NCI-H1417 (cell line): ENCODE measurements at places on chromosomes 4 and X.

GRCh38 chr4:65457011-65457410 lies 213.3 kb downstream of the EPHA5 start:
- DNase-seq = no peak

- no peak for DNase-seq
These were observed 109.7 kb downstream of the MSL3 start for GRCh38 chrX:11867610-11868345.

GRCh38 chrX:42075032-42075431 lies 151.7 kb upstream of the CASK start:
- no peak for DNase-seq

- no peak for DNase-seq
These were observed 56.7 kb upstream of the ENPP6 start for GRCh38 chr4:184274286-184274951.

DNA sequence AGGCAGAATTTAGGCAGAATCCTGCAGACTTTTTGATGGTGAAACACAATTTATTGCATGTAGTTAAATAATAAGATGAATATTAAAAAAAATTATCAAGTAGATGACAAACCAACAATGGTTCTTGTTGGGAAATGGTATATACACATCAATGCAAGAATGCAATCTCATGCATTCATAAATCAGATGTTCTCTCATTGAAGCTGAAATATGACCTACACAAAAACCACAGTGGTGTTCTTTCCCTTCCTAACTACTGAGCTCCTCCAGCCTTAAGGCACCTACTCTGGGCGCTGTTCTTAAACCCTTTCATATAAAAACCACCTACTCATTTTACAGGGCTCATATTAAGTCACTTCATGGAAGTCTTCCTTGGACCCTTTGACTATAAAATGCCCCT lies 64.1 kb downstream of the ANTXR2 start:
- DNase-seq = no peak

DNA sequence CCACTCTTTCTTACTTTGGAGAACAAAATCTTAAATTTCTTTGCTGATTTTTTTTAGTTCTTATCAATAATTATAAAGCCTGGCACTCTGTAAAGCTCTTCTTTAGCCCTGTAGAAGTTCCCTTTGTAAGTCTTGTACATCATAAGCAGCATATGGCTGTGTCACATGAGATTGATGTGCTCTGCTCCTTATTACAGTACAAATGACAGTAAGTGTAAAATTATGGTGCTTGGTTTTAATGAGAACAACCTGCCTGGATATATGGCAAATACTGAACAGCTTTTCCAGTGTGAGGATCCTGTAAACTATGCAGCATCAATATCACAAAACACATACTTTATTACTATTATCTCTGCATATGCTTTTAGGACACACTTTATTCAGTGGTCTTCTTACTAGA lies 145.9 kb upstream of the GNPDA2 start:
- no peak for DNase-seq

- DNase-seq = no peak
These were observed 11.8 kb upstream of the FGF13 start for GRCh38 chrX:138723301-138723700.

DNA sequence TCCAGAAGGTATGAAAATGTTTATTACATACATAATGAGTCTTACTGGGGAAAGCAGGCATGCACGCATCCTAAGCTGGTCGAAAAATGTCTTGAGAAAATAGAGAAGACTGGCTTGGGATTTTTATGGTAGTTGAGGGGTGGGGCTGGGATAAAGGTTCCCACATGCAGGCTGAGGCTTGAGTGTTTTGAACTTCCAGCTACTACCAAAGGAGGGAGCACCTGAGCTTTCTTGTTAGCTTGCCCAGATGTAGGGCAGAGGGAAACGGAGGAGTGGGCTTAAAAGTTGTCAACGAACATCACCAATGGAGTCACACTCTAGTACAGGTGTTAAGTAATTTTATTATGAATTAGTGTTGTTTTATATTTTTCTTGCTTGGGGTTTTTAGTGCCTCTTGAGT lies 39.6 kb upstream of the SRPX start:
- DNase-seq = peak; percentile 46

DNA sequence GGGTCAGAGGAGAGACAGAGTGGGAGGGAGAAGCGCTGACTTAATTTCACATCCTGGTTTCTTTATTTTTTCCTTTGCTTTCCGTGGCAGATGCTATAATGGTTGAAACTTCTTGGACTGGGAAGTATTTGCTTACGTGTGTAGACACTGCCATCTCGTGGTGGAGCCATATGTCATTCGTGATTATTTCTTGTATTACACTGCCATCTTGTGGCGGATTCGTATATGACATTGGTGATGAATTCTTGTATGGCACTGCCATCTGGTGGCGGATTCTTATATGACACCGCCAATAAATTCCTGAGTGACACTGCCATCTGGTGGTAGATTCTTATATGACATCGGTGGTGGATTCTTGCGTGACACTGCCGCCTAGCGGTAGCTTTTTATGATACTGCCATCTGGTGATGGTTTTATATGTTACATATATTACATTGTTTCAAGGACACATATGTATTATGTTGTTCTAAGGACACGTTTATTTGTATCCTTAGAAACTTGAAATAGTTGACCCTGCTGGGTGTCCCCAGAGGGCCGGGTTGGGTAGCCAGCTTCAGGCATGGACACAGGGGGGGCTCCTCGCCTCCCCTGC lies 37.3 kb upstream of the CLCN4 start:
- DNase-seq = peak; percentile 95

DNA sequence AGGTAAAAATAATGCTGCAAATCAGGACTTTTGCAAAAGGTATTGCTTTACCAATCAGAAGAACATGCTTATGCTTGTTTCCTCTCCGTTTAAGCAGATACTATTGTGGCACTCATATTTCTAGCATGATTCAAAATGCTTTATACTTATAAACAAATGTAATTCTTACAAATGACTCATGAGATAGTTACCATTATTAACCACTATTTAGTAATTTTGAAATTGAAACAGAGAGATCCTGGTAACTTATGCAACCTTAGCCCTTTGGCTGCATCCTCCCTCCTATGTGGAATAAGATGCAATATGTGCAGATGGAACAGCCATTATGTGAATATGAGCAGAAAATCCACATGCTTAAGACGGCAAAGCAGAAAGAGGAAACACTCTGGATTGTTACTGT lies 164.7 kb downstream of the PCDH18 start:
- no peak for DNase-seq

DNA sequence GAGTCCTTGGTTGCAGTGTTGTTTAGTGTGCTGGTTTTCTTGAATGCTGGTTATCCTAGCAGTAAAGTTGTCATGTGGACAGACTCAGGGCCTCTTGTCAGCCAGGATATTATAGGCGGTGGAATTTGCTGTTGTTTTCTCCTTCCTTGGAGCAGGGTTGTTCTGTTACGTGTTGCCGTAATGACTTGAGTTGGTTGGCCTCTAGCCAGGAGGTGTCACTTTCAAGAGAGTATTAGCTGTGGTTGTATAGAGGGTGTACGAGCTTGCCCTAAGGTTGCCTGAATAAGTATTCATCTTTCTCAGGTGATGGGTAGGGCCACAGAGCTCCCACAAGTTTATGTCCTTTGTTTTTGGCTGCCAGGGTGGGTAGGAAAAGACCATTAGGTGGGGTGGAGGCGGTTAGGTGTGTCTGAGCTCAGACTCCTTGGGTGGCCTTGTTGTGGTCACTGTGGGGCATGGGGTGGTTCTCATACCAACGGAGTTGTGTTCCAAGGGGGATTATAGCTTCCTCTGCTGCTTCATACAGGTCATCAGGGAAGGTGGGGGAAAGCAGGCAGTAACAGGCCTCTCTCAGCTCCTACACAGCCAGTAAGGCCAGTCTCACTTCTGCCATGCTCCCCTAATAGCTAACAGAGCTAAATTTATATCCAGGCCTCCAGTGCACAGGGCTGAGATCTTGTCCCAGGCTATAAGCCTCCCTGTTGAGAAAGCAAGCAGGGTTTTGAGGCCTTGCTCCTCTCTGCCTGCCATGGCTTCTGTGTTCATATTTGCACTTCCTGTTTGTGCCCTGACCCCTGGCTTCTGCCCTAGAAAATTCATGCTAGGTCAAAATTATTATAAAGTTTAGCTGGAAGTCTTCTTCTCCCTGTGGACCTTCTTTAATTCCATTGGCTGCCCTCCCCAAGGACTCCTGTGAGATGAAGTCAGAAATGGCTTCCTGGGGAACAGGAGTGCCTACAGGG lies 594.7 kb downstream of the RAPGEF2 start:
- no peak for DNase-seq

DNA sequence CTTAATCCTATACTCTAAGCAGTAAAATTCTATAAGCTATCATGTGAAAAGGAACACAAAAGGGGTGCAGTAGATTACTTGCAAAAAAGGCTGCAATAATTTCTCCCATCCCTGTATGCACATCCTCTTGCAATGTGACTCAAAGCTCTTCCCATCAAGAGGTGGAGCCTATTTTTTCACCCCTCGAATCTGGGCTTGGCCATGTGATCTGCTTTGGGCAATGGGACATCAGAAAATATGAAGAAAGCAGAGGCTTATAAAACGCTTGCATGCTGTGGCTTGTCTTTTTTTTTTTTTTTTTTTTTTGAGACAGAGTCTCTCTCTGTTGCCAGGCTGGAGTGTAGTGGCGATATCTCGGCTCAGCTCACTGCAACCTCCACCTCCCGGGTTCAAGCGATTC lies 33.0 kb downstream of the GEMIN8 start:
- no peak for DNase-seq

DNA sequence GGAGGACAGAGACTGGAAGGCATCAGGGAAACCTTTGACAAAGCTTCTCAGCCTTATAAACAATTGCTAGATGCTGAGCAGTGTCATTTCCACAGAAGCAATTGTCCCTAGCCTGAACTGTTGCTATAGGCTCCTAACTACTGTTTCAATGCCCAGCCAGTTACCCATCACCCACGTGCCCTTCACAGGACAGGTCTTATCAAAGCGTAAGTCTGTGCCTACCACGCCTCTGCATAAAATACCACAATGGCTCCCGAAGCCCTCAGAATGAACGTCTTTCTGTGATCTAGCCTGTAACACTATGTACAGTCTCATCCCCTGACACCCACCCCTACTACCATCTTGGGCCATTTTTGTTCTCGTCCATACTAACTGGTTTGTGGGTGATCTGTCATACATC lies 134.3 kb downstream of the STK32B start:
- DNase-seq = no peak

DNA sequence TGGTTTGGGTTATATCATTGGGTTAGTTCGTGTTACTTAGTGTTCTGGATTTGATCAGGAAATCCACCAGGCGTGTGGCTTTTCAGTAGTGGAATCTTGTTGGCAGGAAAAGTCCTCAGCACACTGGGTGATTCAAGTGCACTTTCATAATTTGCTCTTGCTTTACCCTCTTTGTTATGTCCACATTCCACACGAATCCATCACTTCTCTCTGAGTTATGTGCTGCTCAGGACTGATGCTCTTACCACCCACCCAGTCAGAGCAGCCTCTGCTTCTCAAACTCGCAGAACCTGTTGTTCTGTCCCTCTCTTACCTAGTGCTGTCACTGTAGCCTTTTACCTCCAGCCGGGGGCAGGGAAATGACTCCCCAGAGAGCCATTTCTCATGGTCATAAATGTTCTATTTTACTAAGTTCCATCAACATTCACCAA lies 37.2 kb upstream of the SCRG1 start:
- DNase-seq = no peak

- no peak for DNase-seq
These were observed 60.8 kb downstream of the REPS2 start for GRCh38 chrX:17007134-17007768.

DNA sequence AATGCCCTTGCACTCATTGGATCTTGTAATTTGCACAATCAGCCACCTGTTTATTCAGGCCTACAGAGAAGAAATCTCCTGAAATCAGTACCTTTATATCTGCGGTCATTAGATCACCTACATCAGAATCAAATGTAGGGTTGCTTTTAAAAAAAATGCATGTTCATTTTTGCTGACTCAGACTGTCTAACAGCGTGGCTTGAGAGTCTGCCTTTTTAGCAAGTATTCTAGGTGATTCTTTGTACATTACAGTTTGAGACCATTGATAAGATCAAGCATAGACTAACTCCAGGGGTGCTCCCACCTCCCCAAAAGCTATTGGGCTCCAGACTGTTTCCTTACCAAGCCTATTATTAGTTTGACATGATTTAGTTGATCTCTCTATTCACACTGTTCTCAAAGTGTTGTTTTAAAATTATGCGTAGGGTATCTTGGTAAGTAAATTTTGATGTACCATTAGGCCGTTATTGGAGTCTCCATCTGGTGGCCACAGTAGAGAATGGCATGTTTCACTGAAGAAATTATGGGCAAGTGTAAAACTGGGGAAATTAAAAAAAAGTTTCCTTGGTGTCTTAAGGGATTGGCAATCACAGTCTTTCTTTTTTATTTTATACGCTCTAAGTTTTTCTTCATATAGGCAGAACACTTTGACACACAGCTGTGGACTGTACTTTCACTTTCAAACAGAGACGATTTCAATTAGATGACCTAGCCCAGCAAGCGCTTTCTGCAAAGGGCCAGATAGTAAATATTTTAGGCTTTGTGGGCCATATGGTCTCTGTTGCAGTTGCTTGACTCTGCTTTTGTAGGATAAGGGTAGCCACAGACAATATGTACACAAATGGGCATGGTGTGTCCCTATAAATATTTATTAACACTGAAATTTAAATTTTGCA lies 33.7 kb upstream of the MSL3 start:
- DNase-seq = peak; percentile 39

DNA sequence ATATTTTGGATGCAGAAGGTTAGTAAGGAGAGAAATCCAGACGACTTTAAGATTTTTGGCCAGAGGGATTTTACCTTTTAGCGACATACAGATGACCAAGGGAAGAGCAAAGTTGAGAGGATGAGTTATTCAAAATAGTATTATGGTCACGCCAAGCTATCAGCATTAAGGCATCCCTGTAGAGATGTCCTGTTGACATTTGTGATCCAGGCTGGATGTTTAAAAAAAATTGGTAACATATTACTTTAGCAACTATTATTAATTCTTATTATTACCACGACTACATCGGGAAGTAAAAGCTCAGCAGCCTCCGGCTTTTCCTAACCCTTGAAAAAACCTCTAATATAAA lies 562 bp upstream of the OSTC start:
- DNase-seq = no peak

DNA sequence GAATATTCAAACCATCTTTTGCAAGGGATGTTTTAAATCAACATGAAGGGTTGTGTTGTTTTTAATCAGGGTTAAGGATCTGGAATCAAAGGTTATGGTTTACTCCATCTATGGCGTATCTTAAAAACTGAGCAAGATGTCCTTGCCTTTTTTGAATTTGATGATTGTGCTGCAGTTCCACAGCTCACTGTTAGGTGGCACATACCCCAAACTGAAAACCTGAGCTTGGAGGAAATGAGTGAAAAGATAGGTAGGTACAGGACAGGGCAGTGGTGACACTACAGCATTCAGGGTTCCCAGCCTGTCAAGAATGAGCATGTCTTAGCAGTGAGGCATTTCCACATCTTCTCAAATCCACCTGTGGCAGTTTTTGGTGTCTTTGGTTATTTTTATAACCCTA lies 13.1 kb upstream of the EOLA1 start:
- no peak for DNase-seq

GRCh38 chr4:61824454-61824853 lies 624.3 kb downstream of the ADGRL3 start:
- DNase-seq = no peak

- DNase-seq = no peak
These were observed 15.0 kb downstream of the FNIP2 start for GRCh38 chr4:158783785-158784184.

GRCh38 chr4:174686826-174687225 lies 142.2 kb downstream of the GLRA3 start:
- DNase-seq = no peak

GRCh38 chrX:45621376-45622041 lies 420.8 kb upstream of the DIPK2B start:
- DNase-seq = no peak

- no peak for DNase-seq
These were observed 69.9 kb upstream of the BRS3 start for GRCh38 chrX:136417806-136418205.
